Epithelial cell of proximal tubule (primary cell): ENCODE measurements at places on chromosomes 5 and 9.

GRCh38 chr5:97111004-97111403, 31.4 kb downstream of the LIX1 start:
- no peak for DNase-seq

DNA sequence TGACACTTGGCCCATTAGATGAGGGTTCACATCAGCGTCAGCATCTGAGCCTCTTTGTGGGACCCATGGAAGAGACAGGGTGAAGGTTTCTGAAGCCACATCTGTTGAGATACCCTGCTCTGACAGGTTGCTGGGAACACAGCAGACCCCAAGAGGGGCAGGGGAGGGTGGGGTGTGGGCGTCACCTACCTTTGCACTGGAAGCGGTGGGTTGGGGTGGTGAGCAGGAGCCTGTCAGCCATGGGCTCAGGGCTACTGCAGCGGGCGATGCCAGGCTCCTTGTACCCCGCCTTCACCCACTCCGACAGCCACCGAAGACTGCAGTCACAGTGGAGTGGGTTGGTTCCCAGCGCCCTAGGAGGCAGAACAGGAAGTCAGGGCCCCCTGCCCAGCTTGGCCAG, 131.5 kb upstream of the PANK3 start:
- no peak for DNase-seq

- DNase-seq = no peak
These were observed 47.0 kb downstream of the IQGAP2 start for GRCh38 chr5:76450054-76450453.

- no peak for DNase-seq
These were observed 52.2 kb upstream of the DAB2IP start for GRCh38 chr9:121598965-121599871.

GRCh38 chr5:159752622-159753275, 163.5 kb upstream of the ADRA1B start:
- DNase-seq = no peak
